ENCODE measurements at places on chromosomes 12 and 14. TPM values are rescaled to one million over a fixed set of nuclear protein-coding genes. Genes with fewer than 3 reads are reported as not detected.

The ERBB3 gene
- total RNA-seq: 2.0 TPM

The MYO1H gene
- not detected for total RNA-seq

The KLRK1 gene
- not detected for total RNA-seq

The LRRK2 gene
- total RNA-seq: 2.1 TPM

The NDUFA9 gene
- total RNA-seq: 127 TPM

The KCNA1 gene
- total RNA-seq: not detected

The SSTR1 gene
- not detected for total RNA-seq

The TAS2R46 gene
- not detected for total RNA-seq

The POTEM gene
- total RNA-seq: not detected
